ENCODE measurements at places on chromosomes 1 and 21.
A peak's percentile ranks its signal among the peaks of the same experiment; 100 is the strongest.

GRCh38 chr1:47703156-47703825 is 265.4 kb downstream of the FOXD2 start:
- DNase-seq: peak; percentile 68

DNA sequence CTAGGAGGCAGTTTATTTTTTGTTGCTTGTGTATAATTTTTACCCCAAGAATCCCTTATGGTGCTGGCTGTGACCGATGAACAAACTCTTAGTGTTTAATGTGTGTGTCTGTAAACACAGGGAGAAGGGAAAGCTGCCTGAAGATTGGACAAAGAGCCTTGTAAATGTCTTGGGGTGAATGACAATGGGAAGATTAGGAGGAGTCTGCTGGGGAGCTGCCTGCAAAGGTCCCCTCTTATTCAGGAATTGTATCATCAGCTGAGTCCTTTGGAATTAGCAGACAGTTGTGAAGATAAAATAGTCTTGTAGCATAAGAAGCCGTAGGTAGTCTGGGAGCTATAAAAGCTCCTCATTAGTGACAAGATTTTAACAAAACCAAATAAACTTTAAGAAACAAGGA is 88.4 kb downstream of the RUNX1 start:
- no peak for DNase-seq

DNA sequence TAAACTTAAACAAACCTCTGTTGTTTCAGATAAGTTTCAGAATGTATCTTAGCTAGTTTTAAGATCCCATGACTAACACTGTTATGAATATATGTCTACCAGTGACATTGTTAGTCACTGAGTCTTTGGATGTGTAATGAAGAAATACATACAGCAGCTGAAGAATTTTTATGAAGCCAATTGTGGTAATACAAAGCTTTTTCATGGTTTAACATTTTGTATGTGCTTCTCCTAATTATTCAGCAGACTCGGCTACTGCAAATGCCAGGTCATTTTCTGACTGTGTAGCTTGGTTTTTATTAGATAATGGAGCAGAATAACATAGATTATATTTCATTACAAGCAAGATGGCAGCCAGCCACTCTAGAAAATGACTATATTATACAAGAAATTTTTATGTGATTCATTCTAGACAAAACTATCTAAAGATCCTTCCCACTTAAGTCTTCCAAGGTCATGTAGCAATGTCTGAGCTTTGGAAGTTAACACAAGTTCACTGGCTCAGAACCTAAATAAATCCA is 147.8 kb downstream of the TNFSF18 start:
- DNase-seq: no peak

GRCh38 chr1:109619576-109620400 is at the start of the genes AMPD2 and GNAT2:
Gene AMPD2 (plus strand): TSS chr1:109619837. CDS start chr1:109621176, 1,339 bp downstream.
Gene GNAT2 (minus strand): TSS chr1:109619616. CDS start chr1:109612870, 6,746 bp downstream.
- peak; percentile 71 for DNase-seq

GRCh38 chr1:186518822-186519381 is 58.0 kb upstream of the PDC start:
- DNase-seq: no peak

- DNase-seq: peak; percentile 29
These were observed 9.5 kb downstream of the COLGALT2 start for GRCh38 chr1:184027826-184028695.

DNA sequence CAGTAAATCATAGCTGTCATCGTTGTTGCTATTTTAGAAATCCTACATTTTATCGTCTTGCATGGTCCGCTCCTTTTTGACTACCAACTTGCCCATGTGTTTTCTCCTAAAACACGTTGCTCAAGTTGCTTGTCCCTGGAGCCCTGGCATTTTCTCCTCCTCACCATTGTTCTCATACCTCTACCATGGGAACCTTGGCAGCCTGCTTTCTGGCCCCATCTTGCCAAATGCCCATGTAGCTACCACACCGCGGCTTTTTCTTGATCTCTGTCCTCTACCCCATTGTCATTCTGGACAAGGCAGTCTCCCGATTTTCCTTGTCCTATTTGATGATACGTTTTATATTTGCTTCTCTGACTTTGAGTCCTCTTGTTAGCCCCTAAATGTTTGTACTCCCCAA is 50.2 kb downstream of the MRPS6 start:
- no peak for DNase-seq

DNA sequence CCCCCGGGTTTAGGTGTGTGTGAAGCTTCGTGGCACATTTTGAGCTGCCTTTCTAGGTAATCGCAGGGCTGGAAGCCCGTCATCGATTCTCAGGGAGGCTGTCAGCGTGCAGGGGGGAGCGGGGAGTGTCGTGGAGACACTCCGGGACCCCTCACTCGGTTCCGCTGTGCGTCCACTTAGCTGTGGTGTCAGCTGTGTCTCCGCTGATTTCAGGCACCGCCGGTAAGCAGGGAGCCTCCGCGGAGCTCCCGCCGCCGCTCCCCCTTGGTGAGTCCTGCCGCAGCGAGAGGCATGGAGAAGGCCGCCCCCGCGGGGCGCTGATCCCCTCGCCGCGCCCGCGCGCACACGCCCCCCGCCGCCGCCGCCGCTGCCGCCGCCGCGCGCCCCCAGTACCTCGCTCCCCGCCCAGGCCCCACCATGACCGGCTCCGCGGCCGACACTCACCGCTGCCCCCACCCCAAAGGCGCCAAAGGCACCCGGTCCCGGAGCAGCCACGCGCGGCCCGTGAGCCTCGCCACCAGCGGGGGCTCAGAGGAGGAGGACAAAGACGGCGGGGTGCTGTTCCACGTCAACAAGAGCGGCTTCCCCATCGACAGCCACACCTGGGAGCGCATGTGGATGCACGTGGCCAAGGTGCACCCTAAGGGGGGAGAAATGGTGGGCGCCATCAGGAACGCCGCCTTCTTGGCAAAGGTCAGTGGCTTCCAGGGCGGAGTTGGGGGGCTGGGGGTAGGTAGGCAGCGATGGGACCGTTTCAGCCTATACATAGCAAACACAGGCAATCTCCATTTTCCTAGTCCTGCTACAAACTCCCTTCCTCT is 995 bp downstream of the VASH2 start:
- peak; percentile 54 for DNase-seq

- no peak for DNase-seq
These were observed 9.8 kb downstream of the OVGP1 start for GRCh38 chr1:111417755-111418154.

DNA sequence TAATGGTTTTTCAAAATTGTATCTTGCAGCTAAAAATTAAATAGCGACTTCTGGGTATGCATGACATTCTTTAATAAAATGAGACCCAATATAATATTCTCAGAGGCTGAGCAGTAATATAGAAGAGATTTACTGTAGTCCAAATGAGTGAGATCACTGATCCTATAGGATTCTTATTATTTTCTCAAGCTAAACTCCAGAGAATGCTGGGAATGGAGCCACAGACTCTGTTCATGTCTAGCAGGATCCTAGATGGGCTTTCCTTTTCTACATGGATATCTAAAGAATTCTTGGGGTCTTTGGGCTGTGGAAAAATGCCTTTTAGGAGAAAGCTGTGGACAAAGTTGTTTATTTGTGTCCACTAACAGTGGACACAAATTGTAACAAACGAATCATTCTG is 150.7 kb upstream of the ZNF644 start:
- DNase-seq: no peak

DNA sequence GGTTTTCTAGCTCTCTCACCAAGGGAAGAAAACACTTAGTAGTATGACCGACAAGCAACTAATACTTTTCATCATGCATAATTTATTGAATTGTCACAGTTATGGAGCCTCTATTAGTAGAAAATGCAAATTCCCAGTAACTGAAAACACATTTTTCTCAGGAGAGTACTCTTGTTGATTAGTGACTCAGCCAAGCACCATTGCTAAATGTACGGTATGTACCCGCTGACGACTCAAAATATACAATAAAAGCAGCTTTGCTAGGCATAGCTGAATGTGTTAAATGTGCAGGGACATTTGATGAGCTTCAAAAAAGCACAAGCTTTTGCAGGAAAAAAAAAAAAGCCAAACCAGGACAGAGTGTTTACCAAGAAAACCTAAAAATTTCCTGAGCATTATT is 63.9 kb downstream of the WDR64 start:
- no peak for DNase-seq

- DNase-seq: no peak
These were observed 247.4 kb downstream of the PTBP2 start for GRCh38 chr1:96968983-96969382.

DNA sequence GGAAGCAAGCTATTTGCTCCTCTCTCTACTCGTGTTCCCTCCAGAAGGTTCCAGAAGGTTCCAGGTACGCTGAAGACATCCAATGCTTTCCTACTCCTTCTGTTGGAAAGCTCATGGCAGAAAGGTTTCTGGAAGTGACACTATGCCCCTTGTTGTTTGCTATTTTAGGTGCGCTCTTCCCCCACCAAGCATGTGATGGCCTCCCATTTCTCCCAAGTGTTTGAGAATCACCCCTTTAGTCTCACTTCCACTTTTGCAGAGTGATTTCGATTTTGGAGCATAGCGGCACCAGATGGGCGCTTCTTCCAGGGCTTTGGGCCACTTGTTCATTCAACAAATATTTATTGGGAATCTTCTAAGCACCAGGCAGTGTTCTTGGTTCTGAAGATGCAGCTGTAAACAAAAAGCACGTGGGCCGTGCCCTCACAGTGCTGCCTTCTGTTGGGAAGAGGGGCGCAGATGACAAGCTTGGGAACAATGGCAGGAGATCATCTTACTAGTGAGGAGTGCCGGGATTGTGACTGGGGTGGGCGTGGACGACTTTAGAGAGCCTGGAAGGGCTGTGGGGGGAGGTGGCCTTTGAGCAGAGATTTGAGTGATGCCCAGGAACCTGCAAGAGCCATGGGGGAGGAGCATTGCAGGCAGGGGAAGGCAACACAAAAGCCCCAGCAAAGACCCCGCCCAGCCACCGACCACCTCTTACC is 43.0 kb upstream of the TARDBP start:
- peak; percentile 68 for DNase-seq

GRCh38 chr1:14182856-14183255 is 415.6 kb upstream of the KAZN start:
- DNase-seq: no peak

GRCh38 chr1:54743416-54744226 is 20.7 kb downstream of the PARS2 start:
- DNase-seq: no peak
